ENCODE measurements at places on chromosomes 7 and 10. TPM values are rescaled to one million over a fixed set of nuclear protein-coding genes. Genes with fewer than 3 reads are reported as not detected.

The FAM131B gene
- 13.0 TPM for total RNA-seq

The PLXNA4 gene
- total RNA-seq, result 17.5 TPM

The CHST15 gene
- 17.4 TPM for total RNA-seq

The CYTH3 gene
- 49.1 TPM for total RNA-seq

The FAM20C gene
- total RNA-seq, result 24.7 TPM

The TRIM4 gene
- total RNA-seq, result 38.9 TPM

The FAM25G gene
- not detected for total RNA-seq

The HOXA4 gene
- not detected for total RNA-seq

The SFTPA1 gene
- not detected for total RNA-seq

The CFAP46 gene
- total RNA-seq, result 7.5 TPM

The GNGT1 gene
- 20.3 TPM for total RNA-seq

The TEX47 gene
- not detected for total RNA-seq

The RGR gene
- total RNA-seq, result 38.2 TPM

The SPDYE9 gene
- not detected for total RNA-seq

The CALN1 gene
- 9.8 TPM for total RNA-seq

The ACHE gene
- total RNA-seq, result 25.7 TPM

The PSMC2 gene
- 114 TPM for total RNA-seq

The SPDYE11 gene
- total RNA-seq, result not detected

The MRLN gene
- total RNA-seq, result 23.1 TPM

The MYO3A gene
- total RNA-seq, result 10.5 TPM

The NSUN5 gene
- 18.4 TPM for total RNA-seq

The APBB1IP gene
- 2.9 TPM for total RNA-seq

The TEX36 gene
- not detected for total RNA-seq

The ZPBP gene
- 5.7 TPM for total RNA-seq

Measured in camera-type eye (tissue), 1 donor.